ENCODE measurements at places on chromosomes 2 and 18. TPM values are rescaled to one million over a fixed set of nuclear protein-coding genes. Genes with fewer than 3 reads are reported as not detected.

GRCh38 chr2:237864444-237864931 lies 5.1 kb downstream of the RAMP1 start:
- no peak for ATAC-seq

GRCh38 chr2:241593271-241593670 lies 34.7 kb downstream of the BOK start:
- ATAC-seq: no peak

DNA sequence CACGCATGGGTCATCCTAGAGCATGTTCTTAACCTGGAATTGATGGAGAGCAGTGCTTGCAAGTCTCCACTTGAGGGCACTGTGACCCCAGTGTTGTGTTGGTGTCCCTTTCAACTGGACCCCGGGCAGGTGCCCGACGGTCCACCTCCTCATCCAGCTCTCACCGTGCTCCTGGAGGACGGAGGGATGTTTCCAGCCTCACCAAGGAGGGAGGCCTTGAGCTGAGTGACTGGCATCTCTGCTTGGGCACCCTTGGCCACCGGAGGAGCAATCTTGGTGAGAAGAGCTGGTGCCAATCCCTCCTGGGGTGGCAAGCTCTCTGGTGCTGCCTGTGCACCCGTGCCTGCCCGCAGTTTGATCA lies 45.4 kb upstream of the ASB18 start:
- no peak for ATAC-seq

- no peak for ATAC-seq
Measured at GRCh38 chr18:32091325-32091723, 350 bp upstream of the RNF138 start.

DNA sequence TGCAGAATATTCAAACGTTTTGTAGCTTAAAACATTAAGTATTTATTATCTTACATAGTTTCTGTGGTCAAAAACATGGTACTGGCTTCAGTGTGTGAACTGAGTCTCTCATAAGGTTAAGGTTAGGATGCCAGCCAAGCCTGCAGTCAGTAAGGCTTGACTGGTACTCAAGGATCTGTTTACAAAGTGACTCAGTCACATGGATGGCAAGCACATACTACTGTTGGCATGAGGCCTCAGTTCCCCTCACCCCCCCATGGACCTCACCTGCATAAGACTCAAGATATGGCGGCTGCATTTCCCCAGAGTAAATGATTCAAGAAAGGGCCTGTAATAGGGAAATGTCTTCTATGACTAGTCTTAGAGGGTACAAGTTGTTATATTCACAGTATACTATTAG lies 1167.5 kb downstream of the DPP10 start:
- ATAC-seq: no peak

- no peak for ATAC-seq
Measured at GRCh38 chr2:102346381-102347130, 9.0 kb upstream of the IL18R1 start.

DNA sequence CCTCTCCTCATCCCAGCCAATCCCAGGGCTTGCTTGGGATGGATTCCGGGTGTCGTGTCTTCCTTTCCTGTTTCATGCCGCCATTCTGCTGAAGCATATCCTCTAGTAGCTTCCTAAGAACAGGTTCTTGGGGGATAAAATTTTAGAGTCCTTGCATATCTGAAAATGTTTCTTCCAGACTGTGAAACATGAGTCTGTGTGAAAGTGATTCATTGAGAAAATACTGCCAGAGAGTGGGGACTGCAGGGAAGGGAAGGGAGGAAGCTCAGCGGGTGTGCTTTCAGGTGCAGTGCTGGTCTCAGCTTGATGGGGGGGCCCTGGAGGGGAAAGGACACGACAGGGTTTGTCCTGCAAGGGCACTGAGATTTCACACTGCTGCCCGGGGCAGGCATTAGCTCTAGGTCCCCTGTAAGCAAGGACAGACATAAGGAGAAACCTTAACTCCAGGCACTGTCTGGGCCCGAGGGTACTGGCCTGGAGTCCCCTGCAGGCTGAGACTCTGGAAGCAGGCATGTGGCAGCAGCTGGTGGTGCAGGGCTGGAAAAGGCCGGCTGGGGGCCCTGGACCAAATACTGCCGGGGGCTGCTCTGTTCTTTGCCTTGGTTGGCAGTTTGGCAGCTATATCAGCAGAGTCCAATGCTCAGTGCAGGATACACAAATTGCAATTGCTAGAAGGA lies 97.6 kb upstream of the HS6ST1 start:
- no peak for ATAC-seq

- ATAC-seq: peak; percentile 28
Measured at GRCh38 chr2:157876786-157877138, 632 bp upstream of the ACVR1 start.

DNA sequence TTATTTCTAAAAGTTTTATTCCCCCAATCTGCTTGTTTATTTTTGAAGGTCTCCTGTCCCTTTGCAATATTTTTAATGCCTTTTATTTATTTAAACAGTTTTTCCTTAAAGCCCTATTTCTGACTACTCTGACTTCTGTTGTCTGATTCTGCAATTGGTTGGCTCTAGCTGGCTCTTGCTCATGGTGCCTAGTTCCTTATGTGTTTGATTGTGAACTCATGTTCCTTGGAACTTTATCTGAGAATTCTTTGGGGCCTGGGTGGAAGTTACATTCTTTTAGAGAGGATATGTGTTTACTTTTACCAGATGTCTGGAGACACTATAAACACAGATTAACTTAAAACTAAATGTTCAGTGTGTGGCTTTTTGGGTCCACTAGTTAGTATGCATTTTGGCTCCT lies 175.9 kb downstream of the DYSF start:
- ATAC-seq: no peak

DNA sequence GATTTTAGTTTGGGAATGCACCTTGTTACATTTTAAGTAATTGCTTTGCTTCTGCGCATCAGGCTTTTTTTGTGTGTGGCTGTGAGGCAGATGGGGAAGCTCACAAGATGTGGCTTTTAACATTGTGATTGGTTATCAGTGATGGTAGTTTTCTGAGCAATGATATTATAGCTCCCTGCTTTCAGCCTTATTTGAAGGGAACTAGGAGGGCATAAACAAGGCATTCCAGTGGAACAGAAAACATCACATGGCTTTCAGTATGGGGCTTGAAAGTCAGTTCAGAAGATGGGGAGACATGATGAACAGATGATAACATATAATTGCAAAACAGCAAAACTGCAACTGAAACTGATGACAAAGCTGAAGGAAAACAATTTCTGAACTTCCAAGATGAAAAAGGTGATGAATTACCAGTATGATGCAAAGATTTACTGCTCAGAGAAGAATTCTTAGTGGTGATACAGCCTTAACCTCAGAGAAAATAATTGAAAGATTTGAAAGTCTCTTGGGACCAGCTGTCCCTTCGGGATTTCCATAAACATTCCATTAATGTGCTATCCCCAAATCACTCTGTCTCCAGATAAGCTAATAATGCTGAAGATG lies 439.7 kb downstream of the RND3 start:
- ATAC-seq: no peak

DNA sequence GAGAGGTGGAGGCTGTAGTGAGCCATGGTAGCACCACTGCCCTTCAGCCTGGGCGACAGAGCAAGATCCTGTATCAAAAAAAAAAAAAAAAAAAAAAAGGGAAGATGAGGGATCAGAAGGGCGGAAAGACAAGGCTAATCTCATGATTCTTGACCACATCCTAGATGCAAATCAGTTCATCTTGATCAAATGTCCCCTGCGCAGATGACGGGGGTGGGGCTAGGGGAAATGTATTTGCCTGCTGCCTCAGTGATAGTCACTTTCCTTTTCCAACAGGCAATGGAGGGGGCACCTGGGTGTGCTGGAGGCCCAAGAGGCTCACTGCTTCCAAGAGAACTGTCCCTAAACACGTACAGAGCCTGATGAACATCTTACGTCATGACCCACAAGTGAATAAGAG lies 3.7 kb upstream of the EMILIN2 start:
- no peak for ATAC-seq

DNA sequence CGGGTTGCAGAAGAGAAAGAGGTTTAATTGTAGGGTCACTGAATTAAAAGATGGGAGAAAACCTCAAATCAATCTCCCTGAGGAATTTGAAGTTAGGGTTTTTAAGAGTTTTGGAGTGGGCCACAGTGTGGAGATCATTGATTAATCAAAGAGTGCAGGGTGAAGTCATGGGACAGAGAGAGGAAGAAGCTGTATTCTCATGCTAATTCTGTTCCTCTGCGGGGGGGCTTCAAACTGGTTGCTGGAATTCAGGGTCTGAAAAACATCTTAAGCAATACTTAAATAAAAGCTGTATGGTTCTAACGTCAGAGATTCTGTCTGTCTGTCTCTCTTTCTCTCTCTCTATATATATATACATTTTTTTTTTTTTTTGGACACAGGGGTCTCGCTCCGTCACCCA lies 169.8 kb upstream of the SPATS2L start:
- no peak for ATAC-seq

- ATAC-seq: no peak
Measured at GRCh38 chr2:1582891-1583341, 161.4 kb downstream of the PXDN start.

- peak; percentile 34 for ATAC-seq
Measured at GRCh38 chr2:232523682-232524597, 2.0 kb upstream of the CHRND start.

GRCh38 chr2:120675460-120676130 lies 60.1 kb upstream of the GLI2 start:
- ATAC-seq: peak; percentile 41

DNA sequence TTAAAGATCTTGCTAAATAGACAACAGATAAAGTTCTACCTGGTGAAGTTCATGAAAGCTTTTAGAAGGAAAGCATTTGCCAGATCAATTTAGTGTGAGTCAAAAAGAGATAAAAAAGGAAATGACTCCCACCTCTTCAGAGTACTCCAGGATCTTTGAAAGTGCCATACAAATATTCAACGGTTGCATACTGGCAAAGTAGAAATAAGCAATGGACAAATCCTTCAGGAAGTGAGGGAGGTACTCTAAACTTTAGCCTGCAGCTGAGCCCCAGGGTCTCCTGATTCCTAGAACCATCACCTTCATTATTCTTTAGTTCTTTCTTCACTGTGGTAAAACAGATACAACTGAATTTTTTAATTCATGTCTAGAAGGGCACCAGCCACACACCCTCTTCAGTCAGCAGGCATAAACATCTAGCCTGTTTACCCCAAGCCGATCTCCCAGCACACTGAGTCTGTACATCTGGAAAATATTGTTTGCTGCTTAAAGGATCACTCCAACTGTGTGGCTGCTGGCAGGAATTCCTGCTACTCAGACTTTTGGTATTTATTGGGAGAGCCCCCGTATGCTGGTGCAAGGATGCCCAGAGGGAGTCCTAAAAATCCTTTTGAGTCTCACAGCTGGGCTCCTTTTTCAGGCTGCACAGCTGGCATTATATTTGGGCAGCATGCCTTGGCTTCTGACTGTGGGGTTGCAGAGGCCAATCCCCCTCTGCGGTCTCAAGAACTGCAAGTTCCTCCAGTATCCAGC lies 72.3 kb upstream of the SESTD1 start:
- no peak for ATAC-seq

GRCh38 chr2:109655287-109655686 lies 41.1 kb downstream of the SOWAHC start:
- ATAC-seq: no peak

DNA sequence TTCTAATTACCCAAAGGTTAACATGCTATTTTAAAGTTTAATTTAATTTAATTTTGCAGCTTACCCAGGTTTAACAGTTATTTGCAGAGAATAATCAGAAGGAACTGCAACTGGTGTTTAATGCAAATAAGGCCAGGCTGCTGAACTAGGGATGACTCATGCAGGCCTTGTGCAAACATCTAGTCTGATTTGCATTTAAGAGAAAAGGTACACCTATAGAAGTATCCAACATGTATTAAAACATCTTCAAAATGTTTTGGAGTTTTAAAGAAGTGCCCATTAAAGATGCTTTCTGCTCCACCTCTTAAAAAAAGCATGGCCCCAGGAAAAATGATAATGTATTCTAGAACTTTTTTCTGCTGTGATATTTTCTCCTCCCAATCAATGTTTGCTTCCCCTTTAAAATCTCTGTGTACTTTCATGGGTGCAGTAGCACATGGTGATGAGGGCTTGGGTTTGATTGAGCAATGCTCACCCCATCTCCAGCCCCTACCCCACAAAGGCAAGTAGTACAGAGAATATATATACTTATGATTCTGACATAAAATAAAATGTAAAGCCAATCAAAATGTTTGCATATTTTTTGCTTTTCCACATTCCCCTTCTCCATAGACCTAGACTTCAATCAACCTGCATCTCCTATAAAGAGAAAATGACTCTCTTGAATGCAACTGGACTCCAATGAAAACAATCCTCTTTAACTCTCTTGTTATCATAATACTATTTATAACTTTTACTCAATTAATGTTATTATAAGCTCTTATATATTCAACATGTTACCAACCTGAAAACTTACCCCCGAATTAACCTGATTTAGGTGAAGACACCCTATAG lies 54.1 kb downstream of the ATP8B1 start:
- ATAC-seq: no peak

GRCh38 chr2:118430510-118431164 lies 342.4 kb downstream of the INSIG2 start:
- no peak for ATAC-seq

GRCh38 chr2:189559579-189560272 lies 20.9 kb downstream of the SLC40A1 start:
- no peak for ATAC-seq

GRCh38 chr2:42921147-42921520 lies 128.8 kb upstream of the HAAO start:
- ATAC-seq: no peak

- no peak for ATAC-seq
Measured at GRCh38 chr18:59621027-59621426, 76.2 kb downstream of the CCBE1 start.

DNA sequence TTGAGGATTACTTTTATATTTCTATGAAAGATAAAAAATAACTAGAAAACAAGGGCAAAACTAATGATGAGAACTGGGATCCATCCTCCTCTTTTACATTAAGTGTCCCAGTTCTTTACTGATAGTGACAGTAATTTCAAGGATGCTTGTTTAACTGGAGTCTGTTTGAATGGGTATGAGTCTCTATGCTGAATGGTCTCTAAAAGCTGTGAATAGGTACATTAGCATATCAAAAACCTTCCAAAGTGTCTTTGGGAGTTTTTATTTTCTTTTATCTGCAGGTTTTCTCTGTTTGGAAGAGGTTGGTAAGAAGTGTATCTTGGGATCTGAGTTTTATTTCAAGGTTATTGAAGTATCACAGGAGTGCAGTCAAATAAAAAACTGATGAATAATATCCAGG lies 30.0 kb downstream of the DSEL start:
- no peak for ATAC-seq

REEP1 gene
- total RNA-seq: 0.11 TPM

TMEM87B gene
- 19.9 TPM for total RNA-seq

KLHL30 gene
- not detected for total RNA-seq

SLC35F5 gene
- 23.8 TPM for total RNA-seq

CYP27C1 gene
- total RNA-seq: not detected

RNF152 gene
- not detected for total RNA-seq

MAL gene
- 47.2 TPM for total RNA-seq

LAPTM4A gene
- total RNA-seq: 27.3 TPM

GNAL gene
- 0.30 TPM for total RNA-seq

KCNG2 gene
- not detected for total RNA-seq

ANKRD30B gene
- not detected for total RNA-seq

GKN2 gene
- total RNA-seq: not detected

TPO gene
- total RNA-seq: not detected

POTEJ gene
- total RNA-seq: not detected

CFAP65 gene
- not detected for total RNA-seq

SPDYA gene
- total RNA-seq: 2.1 TPM

DSEL gene
- 0.15 TPM for total RNA-seq

CTAGE1 gene
- total RNA-seq: not detected

DSG4 gene
- not detected for total RNA-seq

KHK gene
- total RNA-seq: 5.9 TPM

UGP2 gene
- 111 TPM for total RNA-seq

FAM124B gene
- 0.37 TPM for total RNA-seq

MARCO gene
- total RNA-seq: not detected

PROC gene
- not detected for total RNA-seq
